ENCODE measurements at places on chromosomes 3 and 15. TPM values are rescaled to one million over a fixed set of nuclear protein-coding genes. Genes with fewer than 3 reads are reported as not detected.

Gene AHSG
- not detected for total RNA-seq

Gene PLSCR5
- not detected for total RNA-seq

Gene AMT
- 4.4 TPM for total RNA-seq

Gene EBLN2
- 10.3 TPM for total RNA-seq

Gene EPHA6
- total RNA-seq = not detected

Gene CFAP161
- not detected for total RNA-seq

Gene IP6K2
- total RNA-seq = 53.5 TPM

Gene ANKRD34C
- not detected for total RNA-seq

Gene TNNC1
- not detected for total RNA-seq

Gene HGD
- total RNA-seq = 1.8 TPM

Gene ZNF710
- 26.6 TPM for total RNA-seq

Gene TMEM45A
- 4.5 TPM for total RNA-seq

Gene SGO1
- total RNA-seq = 11.0 TPM

Gene MORC1
- not detected for total RNA-seq

Gene CCDC174
- total RNA-seq = 21.7 TPM

Gene FBXW12
- total RNA-seq = not detected

Gene ECE2
- total RNA-seq = not detected

Gene BLM
- total RNA-seq = 58.7 TPM

Gene FOXB1
- not detected for total RNA-seq

Gene CD276
- 0.90 TPM for total RNA-seq

Gene SERINC4
- total RNA-seq = 0.50 TPM

Gene GP9
- total RNA-seq = not detected

Gene STRIT1
- not detected for total RNA-seq

Gene TP63
- total RNA-seq = not detected

Gene TGM4
- not detected for total RNA-seq

Gene C3orf85
- total RNA-seq = not detected

Gene FGF7
- not detected for total RNA-seq

Gene ISLR
- not detected for total RNA-seq

Gene SNAPC5
- total RNA-seq = 21.8 TPM

Gene OR5K4
- total RNA-seq = not detected

Gene KBTBD13
- not detected for total RNA-seq

Gene FEZF2
- total RNA-seq = not detected

Gene C2CD4A
- not detected for total RNA-seq

Gene CCR8
- total RNA-seq = not detected

Gene KNG1
- not detected for total RNA-seq

Gene GOLGA6B
- not detected for total RNA-seq

Gene PCOLCE2
- total RNA-seq = not detected

Gene RBP2
- total RNA-seq = not detected

Gene XIRP1
- 0.22 TPM for total RNA-seq

Gene CCRL2
- 4.0 TPM for total RNA-seq

Gene FBXO40
- total RNA-seq = not detected

Gene TMEM158
- total RNA-seq = 2.5 TPM

Gene ALDH1L1
- total RNA-seq = not detected

Gene CHST2
- total RNA-seq = 26.9 TPM

Gene AQP9
- 0.90 TPM for total RNA-seq

Gene TMC3
- not detected for total RNA-seq
